AML-193 (cell line): ENCODE measurements at places on chromosomes 7 and 10.
A peak's percentile ranks its signal among the peaks of the same experiment; 100 is the strongest.

DNA sequence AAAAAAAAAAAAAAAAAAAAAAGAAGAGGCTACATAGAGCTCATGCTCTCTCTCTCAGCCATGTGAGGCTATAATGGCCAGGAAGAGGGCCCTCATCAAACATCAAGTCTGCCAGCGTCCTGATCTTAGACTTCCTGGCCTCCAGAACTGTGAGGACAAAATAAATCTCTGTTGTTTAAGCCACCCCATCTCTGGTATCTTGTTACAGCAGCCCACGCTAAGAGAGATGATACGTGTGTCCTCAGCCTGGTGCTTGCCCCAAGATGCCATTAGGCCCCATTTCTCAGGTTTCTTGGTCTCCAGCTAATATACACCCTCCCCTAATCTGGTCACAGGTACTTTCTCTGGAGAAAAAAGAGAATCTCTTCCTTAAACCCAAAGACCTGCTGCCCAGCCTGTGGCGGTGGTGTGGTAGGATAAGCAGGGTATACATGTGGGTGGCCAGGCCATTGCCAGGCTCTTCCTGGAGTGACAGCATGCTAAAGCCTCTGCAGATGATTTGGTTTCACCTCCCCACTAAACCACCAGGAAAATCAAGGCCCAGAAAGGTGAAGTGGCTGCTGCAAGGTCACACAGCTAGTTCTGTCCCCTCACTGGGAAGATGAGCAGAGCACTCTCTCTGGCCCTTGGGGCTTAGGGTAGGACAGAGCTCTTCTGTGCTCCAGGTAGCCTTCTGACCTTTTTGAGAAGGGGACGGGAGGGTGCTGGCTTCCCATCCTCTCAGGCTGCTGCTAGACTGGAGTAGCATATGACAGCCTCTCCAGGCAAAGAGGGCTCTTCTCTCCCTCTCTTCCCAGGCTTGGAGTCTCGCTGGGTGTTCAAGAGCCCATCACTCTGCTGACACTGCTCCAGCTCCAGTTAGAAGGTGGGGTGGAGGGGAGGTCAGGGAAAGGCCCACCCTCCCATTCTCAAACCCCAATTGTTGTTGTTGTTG is 5.2 kb downstream of the SPOCK2 start:
- no peak for DNase-seq

DNA sequence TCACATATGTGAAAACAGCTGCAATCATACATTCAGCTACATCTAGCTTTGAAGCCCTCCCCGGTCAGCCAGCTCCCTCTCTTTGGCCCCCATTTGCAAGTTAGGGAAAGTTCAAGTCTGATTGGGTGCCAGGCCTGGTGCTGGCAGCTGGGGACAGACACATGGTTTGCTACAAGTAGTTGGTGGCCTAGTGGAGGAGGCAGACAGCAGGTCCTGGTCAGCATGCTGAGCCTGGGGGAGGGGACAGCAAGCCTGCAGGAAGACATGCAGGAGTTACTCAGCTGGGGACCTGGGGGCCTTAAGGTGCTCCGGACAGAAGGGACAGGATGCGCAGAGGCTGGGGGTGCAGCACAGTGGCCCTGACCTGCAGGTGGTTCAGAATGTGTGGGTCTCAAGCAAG is 956.9 kb upstream of the ZNF722 start:
- DNase-seq: no peak

DNA sequence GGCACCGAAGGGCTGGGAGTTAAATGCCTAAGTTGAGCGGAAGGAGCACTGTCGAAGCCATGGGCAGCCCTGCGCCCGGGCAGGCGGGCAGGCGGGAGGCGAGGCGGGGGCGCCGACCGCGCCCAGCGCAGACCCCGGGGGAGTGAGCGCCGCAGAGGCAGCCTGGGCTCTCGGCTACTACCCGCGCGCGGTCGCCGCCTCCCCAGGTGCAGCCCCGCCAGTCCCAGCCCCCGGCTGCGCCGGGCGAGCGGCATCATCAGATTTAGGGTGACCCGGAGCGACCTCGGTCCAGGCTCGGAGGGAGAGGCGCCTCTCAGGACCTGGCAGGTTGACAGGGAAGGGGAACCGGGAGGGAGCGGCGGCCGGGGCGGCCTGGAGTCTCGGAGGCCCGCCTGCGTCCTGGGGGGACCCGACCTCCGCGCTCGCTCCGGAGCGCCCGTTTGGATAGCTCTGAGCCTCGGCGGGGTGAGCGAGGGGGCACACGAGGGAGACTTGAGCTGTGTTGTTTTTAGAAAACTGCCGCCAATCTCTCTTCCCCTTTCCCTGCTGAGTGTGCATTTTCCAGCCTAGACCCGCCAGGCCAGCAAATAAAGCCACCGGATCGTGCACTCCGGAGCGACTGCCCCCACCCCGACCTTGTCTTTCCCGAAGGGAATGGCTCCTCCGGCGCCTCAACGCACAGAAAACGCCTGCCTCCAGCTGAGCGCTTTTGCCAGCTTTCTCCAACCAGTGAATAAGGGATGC is 2.3 kb upstream of the NRP1 start:
- no peak for DNase-seq

GRCh38 chr10:25493122-25493893 is 318.5 kb downstream of the GPR158 start:
- DNase-seq: no peak

- no peak for DNase-seq
Observed at GRCh38 chr10:77299320-77299719, 338.3 kb downstream of the KCNMA1 start.

DNA sequence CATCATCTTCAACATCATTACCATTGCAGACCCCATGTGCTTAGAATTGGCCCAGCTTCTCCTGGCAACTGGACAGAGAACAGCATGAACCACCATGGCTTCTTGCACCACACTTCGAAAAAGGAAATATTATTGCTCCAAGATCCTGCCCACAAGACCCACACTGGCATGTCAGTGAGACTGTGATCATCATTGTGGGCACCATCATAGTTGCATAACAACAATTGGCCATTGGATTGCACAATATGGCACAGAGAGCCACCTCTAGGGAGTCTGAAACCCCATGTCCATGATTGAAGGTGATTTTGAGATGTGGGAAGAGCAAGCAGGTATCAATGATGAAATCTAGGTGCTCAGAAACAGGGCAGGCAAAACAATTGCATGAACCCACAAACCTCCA is 918.9 kb downstream of the GRID1 start:
- peak; percentile 81 for DNase-seq

DNA sequence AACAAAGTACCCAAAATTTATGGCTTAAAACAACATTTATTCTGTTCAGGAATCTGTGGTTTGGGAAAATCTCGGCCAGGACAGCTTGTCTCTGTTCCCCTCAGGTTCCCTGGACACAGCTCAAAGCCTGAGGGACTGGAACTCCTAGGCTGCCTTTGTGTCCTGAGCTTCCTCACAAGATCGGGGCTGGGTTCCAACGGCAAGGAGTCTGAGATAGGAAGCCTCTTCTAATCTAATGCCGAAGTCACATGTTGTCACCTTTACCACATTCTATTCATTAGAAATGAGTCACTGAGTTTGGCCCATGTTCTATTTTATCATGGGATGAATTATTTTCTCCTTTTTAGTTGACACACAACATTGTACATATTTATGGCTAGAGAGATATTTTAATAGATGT is 80.5 kb downstream of the ANKRD26 start:
- no peak for DNase-seq

DNA sequence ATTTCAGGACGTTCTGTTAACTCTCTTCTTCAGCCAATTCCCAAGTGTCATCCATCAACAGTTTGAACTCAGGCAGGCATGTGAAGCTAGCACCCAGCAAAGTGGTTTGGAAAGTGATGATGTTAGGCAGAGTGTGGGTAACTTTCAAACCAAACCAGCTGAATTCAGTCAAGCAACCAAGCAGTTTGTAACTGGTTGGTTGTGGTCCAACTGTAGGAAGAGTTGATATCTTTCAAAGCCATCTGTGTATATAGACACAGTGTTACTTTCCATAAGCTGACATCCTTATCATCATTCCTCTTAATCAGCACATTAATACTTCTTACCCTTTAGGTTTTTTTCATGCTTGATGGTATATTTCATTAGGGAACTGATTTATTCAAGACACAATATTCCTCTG is 72.2 kb upstream of the NUPR2 start:
- no peak for DNase-seq

GRCh38 chr10:22022257-22023032 is 18.9 kb upstream of the DNAJC1 start:
- DNase-seq: no peak

DNA sequence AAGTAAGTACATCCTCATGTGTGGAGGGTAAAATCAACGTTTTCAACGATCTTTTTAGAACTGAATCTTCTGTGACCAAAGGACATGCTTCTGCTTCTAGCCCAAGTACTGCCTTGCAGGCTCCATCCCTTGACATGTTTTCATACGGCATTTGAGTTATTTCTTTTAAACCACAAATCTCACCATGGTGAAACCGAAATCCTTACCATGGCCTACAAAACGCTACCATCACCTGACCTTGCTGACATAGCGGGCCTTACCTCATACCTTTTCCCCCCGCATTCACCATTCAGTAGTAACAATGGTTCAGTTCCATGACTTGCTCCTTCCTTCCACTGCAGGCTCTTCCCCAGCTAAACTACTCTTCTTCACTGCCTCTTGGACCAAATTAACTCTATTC is 3.5 kb downstream of the RNF216 start:
- no peak for DNase-seq
